ENCODE measurements at places on chromosomes 2 and 18. TPM values are rescaled to one million over a fixed set of nuclear protein-coding genes. Genes with fewer than 3 reads are reported as not detected.
A peak's percentile ranks its signal among the peaks of the same experiment; 100 is the strongest.

GRCh38 chr18:73880387-73880786 lies 267.2 kb downstream of the FBXO15 start:
- DNase-seq: no peak
- no peaks in the 10 kb centered on the region for H3K36me3 ChIP-seq
- no peaks in the 10 kb centered on the region for H3K27me3 ChIP-seq
- H3K4me3 ChIP-seq: no peak overlapping the region
- no peak overlapping the region for H3K27ac ChIP-seq

- no peaks in the 10 kb centered on the region for H3K4me1 ChIP-seq
- no peak overlapping the region for H3K27ac ChIP-seq
- no peaks in the 10 kb centered on the region for H3K27me3 ChIP-seq
- no peak overlapping the region for H3K4me3 ChIP-seq
- DNase-seq: no peak
- H3K36me3 ChIP-seq: peaks cover 39% of the 10 kb centered on the region
Measured at GRCh38 chr2:218223046-218223445, 6.1 kb downstream of the ARPC2 start.

DNA sequence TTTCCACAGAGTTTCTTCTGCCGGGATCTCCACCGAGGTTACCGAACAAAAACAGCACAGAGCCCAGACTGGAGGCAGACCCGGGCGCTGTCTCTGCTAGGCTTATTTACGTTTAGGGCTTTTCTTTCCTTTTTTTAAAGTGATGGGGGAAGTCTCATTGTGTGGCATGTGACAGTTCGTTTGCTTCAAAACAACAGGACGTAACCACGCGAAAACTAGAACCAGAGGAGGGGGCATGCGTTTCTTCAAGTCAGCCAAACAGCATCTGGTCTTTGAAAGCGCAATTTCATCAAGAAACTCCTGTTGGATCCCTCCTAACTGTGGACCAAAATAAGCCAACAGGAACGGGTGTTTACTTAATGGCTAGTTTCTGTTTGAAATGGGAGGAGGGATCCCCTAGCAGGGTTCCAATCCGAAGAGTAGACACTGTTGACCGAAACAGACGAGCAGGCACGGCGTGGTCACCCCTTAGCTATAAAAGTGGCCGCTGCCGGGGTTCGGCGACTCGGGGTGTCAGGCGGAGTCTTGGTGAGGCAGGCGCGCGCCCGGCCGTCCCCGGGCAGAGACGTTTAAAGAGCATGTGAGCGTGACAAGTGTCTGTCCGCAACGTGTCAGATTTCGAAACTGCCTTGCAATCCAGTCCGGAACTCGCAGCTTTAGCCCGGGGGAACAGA lies 997 bp upstream of the TGIF1 start:
- H3K4me1 ChIP-seq: no peaks in the 10 kb centered on the region
- peak overlapping the region; percentile 93 for H3K4me3 ChIP-seq
- H3K36me3 ChIP-seq: no peaks in the 10 kb centered on the region
- DNase-seq: peak; percentile 97
- H3K27ac ChIP-seq: peak overlapping the region; percentile 99

- H3K36me3 ChIP-seq: no peaks in the 10 kb centered on the region
- DNase-seq: no peak
- H3K27ac ChIP-seq: no peak overlapping the region
Measured at GRCh38 chr2:120678251-120678650, 57.4 kb upstream of the GLI2 start.

GRCh38 chr18:24986666-24987302 lies 365.2 kb downstream of the ZNF521 start:
- peaks cover 52% of the 10 kb centered on the region for H3K4me1 ChIP-seq
- peak overlapping the region; percentile 80 for H3K27ac ChIP-seq
- H3K36me3 ChIP-seq: no peaks in the 10 kb centered on the region
- H3K4me3 ChIP-seq: peak overlapping the region; percentile 18
- no peak for DNase-seq

GRCh38 chr2:112301171-112301584 lies 25.8 kb downstream of the ZC3H6 start:
- H3K4me1 ChIP-seq: no peaks in the 10 kb centered on the region
- H3K27ac ChIP-seq: no peak overlapping the region
- H3K27me3 ChIP-seq: no peaks in the 10 kb centered on the region
- no peak for DNase-seq
- H3K4me3 ChIP-seq: no peak overlapping the region
- no peaks in the 10 kb centered on the region for H3K36me3 ChIP-seq

GRCh38 chr2:27723372-27724144 lies 48.0 kb upstream of the MRPL33 start:
- no peaks in the 10 kb centered on the region for H3K36me3 ChIP-seq
- peak; percentile 84 for DNase-seq
- H3K27ac ChIP-seq: peak overlapping the region; percentile 88
- no peak overlapping the region for H3K4me3 ChIP-seq
- H3K27me3 ChIP-seq: no peaks in the 10 kb centered on the region

DNA sequence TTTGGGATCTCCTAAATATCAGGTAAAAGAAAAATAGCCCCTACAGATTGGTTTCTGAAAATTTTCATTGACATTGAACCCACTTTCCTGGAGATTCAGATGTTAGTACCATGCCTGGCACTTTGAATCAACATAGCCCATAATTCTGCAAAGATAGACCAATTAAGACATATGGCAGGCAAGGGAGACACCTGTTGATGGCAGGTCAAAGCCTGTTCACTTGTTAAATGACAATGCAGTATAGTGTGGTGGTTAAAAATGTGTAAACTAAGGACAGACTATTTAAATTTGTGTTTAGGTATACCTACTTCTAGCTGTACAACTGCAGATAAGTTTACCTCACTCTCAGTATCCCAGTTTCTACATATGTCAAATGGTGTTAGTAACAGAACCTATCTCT lies 178.1 kb upstream of the MMADHC start:
- DNase-seq: no peak
- H3K36me3 ChIP-seq: no peaks in the 10 kb centered on the region
- no peak overlapping the region for H3K27ac ChIP-seq
- no peak overlapping the region for H3K4me3 ChIP-seq
- no peaks in the 10 kb centered on the region for H3K27me3 ChIP-seq

GRCh38 chr2:38948995-38949394 lies 59.3 kb downstream of the ARHGEF33 start:
- no peaks in the 10 kb centered on the region for H3K36me3 ChIP-seq
- no peaks in the 10 kb centered on the region for H3K4me1 ChIP-seq
- DNase-seq: no peak
- no peak overlapping the region for H3K27ac ChIP-seq
- H3K4me3 ChIP-seq: no peak overlapping the region
- H3K27me3 ChIP-seq: no peaks in the 10 kb centered on the region

DNA sequence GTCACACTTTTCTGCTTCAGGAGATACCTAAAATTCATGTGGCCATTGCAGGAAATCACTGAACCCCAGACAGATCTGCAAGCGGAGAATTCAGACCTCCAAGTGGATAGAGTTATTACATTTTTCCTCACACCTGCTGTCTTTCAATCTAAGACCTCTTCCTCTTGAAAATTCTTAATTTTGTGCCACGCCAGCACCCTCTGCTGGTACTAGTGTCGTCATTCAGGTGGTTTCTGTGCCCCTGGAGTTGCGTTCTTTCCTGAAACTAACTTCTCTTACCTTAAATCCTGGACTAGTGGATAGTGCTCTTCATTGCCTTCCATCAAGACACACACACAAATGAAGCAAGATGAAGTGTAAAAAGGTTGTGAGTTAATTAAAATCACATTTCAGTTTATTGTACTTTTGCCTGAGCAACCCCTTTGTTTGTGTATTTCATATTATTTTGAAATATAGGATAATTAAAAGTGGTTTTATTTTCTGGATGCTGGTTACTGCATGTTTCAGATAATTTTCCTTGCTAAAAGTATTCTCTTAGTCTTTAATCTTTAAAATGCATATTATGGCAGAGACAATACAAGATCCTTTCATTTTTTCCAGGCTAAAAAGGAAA lies 1.6 kb upstream of the DNER start:
- H3K4me1 ChIP-seq: peaks cover 23% of the 10 kb centered on the region
- no peaks in the 10 kb centered on the region for H3K36me3 ChIP-seq
- no peak for DNase-seq
- H3K4me3 ChIP-seq: no peak overlapping the region
- no peak overlapping the region for H3K27ac ChIP-seq

DNA sequence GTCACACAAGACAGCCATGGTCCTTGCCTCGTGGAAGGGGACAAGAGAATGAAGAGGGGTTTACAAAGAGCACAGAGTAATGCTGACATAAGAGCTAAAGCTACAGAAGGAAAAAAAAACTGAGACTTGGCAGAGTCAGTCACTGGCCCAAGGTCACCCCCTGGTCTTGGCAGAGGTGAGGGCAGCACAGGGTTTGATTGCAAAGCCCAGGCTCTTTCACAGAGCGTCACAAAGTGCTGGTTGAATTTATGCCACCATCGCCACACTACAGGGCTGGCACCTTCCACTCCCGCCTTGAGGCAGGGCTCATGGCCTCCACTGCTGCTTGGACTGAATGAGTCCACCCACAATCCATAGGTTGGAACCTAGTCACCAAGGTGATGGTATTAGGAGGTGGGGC lies 190.2 kb downstream of the INHBB start:
- no peak overlapping the region for H3K27ac ChIP-seq
- H3K27me3 ChIP-seq: no peaks in the 10 kb centered on the region

GRCh38 chr2:240585101-240585500 lies 1.4 kb upstream of the CAPN10 start:
- H3K4me1 ChIP-seq: peaks cover 48% of the 10 kb centered on the region
- peak overlapping the region; percentile 85 for H3K4me3 ChIP-seq
- no peak for DNase-seq
- H3K27me3 ChIP-seq: no peaks in the 10 kb centered on the region

DNA sequence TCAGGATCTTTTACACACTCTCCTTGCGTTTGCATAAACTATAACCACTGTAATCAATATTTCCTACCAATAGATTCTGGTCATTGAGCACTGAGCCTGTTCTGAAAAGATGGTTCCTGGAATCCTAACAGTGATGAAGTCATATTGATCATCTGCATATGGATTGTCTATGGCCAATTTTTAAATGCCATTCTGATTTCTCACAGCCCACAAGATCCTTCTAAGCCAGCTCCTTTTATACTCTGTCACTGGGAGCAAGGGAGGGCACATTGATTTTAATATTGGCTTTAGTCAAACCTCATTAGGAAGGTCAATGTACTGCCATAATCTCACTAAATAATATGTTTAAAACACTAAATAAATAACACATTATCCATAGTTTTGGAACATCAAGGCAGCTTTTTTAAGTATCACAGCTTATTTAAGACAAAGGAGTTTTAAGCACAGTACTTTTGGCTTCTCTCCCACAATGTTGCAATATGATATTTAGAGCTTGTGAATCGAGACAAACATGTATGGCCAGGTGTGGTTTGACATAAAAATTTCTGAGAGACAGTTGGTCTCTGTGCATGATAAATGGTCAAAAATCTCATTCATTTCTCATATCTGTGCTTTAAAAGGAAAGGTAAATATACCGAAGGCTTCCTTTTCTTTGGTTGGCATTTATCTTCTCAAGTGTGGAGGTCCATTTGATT lies 267.3 kb downstream of the MTX2 start:
- no peaks in the 10 kb centered on the region for H3K27me3 ChIP-seq
- H3K36me3 ChIP-seq: no peaks in the 10 kb centered on the region
- no peak overlapping the region for H3K4me3 ChIP-seq
- peaks cover 7% of the 10 kb centered on the region for H3K4me1 ChIP-seq

GRCh38 chr2:17827316-17827715 lies 11.1 kb downstream of the MSGN1 start:
- H3K36me3 ChIP-seq: no peaks in the 10 kb centered on the region
- no peak for DNase-seq
- no peak overlapping the region for H3K27ac ChIP-seq
- no peaks in the 10 kb centered on the region for H3K4me1 ChIP-seq

DNA sequence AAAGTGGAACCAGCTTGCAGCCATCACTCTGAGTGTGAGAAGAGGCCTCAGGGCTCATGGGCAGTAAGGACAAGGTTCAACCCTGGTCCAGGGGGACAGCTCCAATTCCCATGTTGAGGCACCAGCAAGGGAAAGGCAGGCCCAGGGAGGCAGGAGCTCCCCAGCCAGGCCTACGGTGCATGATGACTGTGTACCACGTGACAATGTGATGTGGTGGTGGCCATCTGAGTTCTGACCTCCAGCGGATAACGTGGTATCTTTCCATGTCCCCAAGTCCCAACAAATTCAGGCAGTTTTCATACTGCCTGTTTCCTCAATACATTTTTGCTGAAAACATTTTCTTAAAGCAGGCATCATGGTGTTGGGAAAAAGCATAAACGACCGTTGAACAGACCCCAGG lies 36.1 kb upstream of the COL6A3 start:
- H3K4me1 ChIP-seq: no peaks in the 10 kb centered on the region
- no peaks in the 10 kb centered on the region for H3K36me3 ChIP-seq
- H3K4me3 ChIP-seq: no peak overlapping the region
- DNase-seq: no peak

DNA sequence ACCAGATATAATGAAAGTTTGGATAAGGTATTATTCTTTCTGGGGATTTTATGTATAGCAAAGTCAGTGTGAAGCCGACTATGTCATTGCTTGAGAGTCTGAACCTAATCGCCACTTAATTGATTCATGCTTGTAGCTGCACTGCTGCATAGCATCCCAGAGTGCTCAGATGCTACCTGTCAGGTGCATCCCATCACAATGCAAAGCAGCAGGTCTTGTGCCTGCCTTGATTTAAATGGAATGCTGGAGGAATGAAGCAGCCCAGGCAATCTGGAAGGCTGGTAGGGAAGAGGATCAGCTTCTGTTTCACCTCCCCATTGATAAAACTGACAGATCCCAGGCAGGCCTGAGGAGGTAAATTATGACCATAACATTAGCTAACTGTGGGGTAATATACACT lies 40.4 kb upstream of the ATIC start:
- H3K4me3 ChIP-seq: no peak overlapping the region
- no peaks in the 10 kb centered on the region for H3K4me1 ChIP-seq
- no peak for DNase-seq
- H3K27me3 ChIP-seq: no peaks in the 10 kb centered on the region

- no peaks in the 10 kb centered on the region for H3K36me3 ChIP-seq
- no peak for DNase-seq
- H3K27ac ChIP-seq: peak overlapping the region; percentile 67
- H3K4me1 ChIP-seq: peaks cover 70% of the 10 kb centered on the region
- no peaks in the 10 kb centered on the region for H3K27me3 ChIP-seq
Measured at GRCh38 chr2:168519534-168520308, 63.6 kb downstream of the CERS6 start.

GRCh38 chr2:138600732-138601457 lies 99.3 kb downstream of the SPOPL start:
- no peaks in the 10 kb centered on the region for H3K36me3 ChIP-seq
- DNase-seq: no peak
- no peak overlapping the region for H3K27ac ChIP-seq
- no peaks in the 10 kb centered on the region for H3K27me3 ChIP-seq

- no peaks in the 10 kb centered on the region for H3K4me1 ChIP-seq
- no peak for DNase-seq
- H3K36me3 ChIP-seq: no peaks in the 10 kb centered on the region
- no peak overlapping the region for H3K27ac ChIP-seq
- H3K4me3 ChIP-seq: no peak overlapping the region
Measured at GRCh38 chr2:2331881-2332280, 806 bp upstream of the MYT1L start.

The KCNIP3 gene
- total RNA-seq: 4.0 TPM

The GNAL gene
- 4.4 TPM for total RNA-seq

The RAX gene
- not detected for total RNA-seq

The TDRD15 gene
- not detected for total RNA-seq

The SLC5A7 gene
- not detected for total RNA-seq

The B3GNT7 gene
- total RNA-seq: 9.4 TPM

Data from right atrium auricular region (tissue), 2 donors.